ENCODE measurements at places on chromosomes 13 and 19. TPM values are rescaled to one million over a fixed set of nuclear protein-coding genes. Genes with fewer than 3 reads are reported as not detected.

DNA sequence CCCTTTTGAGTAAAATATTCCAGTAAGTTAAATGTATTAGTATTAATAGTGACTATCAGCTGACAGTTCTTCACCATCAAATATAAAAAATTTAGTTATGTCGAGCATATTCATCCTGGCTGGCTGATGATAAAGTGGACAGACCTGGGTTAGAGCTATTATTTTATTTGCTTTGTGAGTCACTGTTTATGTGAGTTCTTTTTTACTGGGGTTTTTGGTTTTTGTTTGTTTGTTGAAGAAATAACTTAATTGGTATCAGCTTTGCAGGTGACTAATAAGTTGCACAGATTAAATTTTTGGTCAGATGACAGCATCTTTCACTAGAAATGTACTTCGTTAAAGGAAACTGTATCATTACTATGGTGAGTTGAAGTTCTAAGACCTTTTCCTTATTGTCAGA lies 224.7 kb downstream of the GGACT start:
- no peak for DNase-seq

DNA sequence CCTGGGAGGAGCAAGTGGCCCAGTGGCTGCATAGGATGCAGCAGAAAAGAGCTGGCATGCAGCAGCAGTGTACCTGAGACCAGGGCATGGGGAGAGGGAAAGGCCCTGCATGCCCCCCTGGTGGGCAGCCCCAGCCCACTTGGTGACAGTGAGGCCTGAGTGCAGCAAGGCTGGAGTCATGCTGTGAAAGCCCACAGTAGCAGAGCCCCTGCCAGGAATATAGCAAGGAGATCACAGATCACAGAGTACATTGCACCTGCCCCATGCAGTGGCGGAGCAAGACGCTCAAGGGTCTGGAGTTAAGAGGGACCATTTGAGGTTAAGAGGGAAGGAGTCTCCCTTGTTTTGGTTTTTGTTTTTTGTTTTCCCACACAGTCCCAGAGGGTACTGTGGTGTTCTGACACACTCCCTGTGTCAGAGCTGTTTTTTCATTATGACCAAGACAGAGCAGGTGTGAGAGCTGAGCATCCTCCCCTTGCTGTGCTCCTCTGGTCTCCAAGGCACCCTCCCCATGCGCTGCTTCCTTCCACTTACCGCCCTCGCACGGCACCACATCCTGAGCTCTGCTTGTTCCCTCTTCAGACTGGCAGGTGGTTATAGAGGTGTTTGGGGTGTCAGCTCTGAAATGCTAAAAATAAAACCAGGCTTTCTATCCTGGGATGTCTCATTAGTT lies 85.0 kb upstream of the UBL3 start:
- peak; percentile 89 for DNase-seq

- DNase-seq: peak; percentile 99
Measured at GRCh38 chr19:13986348-13986904, 19.7 kb downstream of the RFX1 start.

Gene COX7A1
- polyA plus RNA-seq: 20.0 TPM

Gene CD33
- polyA plus RNA-seq: 16.6 TPM

- no peak for DNase-seq
Measured at GRCh38 chr13:98743377-98743776, 9.1 kb downstream of the SLC15A1 start.

GRCh38 chr19:51595190-51596175 lies 24.4 kb downstream of the ZNF175 start:
- no peak for DNase-seq

DNA sequence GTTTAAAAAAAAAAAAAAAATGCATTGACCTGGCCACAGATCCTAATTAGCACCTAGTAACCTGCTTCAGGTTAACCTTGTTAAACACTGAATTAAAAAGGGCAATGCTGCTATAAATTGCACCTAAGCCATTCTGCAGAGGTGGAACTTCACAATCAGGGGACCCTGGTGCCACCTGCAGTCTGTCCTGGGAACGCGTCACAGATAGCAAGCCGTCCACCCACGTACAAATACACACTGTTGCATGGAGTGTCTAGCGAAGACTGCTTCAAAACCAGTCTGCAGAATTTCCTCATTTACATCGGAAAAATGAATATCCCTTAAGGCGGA lies 169.3 kb downstream of the COL4A1 start:
- DNase-seq: no peak

GRCh38 chr19:44626048-44626624 lies 12.8 kb downstream of the IGSF23 start:
- DNase-seq: no peak

GRCh38 chr13:30796631-30797601 lies 61.6 kb downstream of the ALOX5AP start:
- no peak for DNase-seq

- peak; percentile 87 for DNase-seq
Measured at GRCh38 chr19:5961969-5962945, 15.7 kb downstream of the RANBP3 start.

Gene IL11
- polyA plus RNA-seq: 0.04 TPM

Gene ZNF724
- 0.49 TPM for polyA plus RNA-seq

Gene ZNF816
- polyA plus RNA-seq: 4.7 TPM

Gene METTL21C
- polyA plus RNA-seq: not detected

- DNase-seq: no peak
Measured at GRCh38 chr19:10052602-10053360, 33.3 kb upstream of the SHFL start.

Gene BCL2L12
- 36.7 TPM for polyA plus RNA-seq

DNA sequence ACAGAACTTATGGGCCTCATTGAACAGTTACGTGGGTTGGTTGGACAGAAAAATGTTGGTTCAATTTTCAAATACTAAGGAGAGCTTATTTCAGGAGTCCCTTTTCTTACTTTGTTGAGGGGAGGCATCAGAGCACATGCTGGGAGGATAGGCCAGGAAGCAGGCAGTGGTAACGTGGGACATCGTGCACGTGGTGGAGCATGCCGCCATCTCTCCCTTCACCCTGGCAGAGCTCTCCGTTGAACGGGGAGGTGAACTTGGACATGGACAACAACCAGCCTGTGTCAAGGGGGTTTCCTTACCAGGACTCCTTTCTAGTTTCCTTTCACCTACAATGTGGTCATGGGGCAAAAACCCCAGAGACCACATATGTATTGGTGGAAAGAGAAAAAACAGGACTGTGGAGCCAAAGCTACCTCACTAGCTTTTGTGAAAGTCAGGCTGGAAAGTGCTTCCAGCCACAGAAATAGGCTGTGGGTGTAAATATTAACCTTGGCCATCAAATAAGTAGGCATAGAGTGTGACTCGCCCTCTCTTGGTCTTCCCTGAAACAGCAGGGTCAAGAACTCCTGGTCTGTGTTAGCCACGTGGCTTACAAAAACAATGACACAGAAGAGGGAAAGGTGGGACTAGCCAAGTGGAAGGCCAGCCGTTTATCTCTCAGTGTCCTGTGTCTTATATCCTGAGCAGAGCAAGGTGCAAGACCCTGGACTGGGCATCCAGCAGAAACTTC lies 14.4 kb downstream of the MICOS13 start:
- peak; percentile 15 for DNase-seq

DNA sequence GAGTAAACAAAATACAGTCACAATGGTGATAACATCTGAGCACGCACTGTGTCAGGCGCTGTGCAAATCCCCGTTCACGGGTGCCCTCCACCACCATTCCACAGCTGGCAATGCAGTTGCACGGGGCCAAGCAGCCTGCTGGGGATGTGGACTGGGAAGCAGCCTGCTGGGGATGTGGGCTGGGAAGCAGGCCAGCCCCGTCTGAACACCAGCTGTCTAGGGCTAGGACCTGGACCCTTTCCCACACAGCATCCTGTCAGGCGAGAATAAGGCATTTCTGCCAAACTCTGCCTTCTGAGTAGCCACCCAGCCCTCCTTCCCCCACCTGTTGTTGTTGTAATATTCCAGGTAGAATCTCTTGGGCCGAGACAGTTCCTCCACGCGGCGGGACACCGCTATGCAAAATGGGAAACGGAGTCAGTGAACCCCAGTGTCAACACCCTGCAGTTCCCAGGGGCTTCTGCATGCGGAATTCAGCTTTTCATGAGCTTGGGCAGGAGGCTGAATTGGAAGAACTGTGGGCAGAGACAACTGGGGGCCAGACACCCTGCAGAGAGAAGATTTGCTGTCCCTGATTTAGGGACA lies 27.8 kb upstream of the MIER2 start:
- DNase-seq: peak; percentile 40

DNA sequence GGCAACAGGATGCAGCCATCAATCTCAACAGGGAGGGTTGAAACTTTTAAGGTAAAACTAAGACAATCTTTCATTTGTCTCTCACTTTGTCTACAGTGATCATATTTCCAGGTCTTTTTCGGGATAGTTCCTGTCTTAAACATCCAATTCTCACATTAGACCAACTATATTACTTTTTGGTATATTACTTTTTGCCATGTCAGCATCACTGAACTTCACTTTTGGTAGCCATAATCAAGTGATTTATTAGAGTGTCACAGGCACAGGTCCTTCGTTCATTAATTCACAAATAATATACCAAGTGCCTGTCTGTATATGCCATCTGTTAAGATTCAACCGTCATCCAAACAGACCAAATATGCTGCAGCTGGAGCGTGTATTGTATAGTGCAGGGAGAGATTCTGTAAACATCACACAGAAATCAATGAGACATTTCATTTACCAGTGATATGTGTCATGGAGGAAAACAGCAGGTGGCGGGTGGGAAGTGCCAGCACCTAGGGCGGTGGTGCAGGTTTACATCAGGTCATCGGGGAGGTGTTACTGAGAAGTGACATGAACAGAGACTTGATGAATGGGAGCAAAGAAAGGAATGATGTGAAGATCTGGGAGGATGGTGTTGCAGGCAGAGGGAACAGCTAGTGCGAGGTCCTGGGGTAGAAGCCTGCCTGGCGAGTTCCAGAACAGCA lies 24.9 kb downstream of the ARHGEF7 start:
- no peak for DNase-seq

GRCh38 chr13:49517461-49517860 lies 21.7 kb downstream of the PHF11 start:
- no peak for DNase-seq

Gene PINLYP
- 9.6 TPM for polyA plus RNA-seq

DNA sequence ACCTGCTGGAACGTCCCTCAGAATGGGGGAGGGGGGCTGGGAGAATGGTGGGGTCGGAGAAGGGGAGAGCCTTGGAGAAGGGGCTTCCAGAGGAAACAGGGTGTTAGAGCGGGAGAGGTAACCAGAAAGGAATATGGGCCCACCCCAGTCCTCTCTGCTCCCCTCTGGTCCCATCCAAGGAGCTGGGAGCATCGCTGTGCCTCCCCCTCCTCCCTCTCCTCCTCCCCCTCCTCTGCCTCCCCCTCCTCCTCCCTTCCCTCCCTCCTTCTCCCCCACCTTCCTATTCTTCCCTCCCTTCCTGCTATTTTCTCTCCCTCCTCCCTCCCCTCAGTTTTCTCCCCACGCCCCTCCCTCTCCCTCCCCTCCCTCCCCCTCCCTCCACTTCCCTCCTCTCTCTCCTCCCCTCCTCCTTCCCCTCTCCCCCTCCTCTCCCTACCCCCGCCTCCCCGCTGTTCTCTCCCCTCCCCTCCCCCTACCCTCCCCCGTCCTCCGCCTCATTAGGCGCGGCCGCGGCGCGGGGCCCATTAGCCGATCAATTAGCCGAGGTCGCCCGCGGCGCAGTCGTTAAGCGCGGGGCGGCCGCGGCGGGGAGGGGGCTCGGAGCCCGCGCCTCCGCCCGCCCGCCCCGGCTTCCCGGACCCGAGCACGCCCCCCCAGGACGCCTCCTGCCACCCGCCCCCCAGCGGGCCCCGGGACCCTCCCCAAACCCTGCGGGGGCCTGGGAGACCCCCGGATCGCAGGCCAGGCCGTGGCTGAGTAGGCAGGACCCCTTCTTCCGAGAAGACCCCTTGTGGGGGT lies 15.4 kb downstream of the TLE5 start:
- DNase-seq: no peak

DNA sequence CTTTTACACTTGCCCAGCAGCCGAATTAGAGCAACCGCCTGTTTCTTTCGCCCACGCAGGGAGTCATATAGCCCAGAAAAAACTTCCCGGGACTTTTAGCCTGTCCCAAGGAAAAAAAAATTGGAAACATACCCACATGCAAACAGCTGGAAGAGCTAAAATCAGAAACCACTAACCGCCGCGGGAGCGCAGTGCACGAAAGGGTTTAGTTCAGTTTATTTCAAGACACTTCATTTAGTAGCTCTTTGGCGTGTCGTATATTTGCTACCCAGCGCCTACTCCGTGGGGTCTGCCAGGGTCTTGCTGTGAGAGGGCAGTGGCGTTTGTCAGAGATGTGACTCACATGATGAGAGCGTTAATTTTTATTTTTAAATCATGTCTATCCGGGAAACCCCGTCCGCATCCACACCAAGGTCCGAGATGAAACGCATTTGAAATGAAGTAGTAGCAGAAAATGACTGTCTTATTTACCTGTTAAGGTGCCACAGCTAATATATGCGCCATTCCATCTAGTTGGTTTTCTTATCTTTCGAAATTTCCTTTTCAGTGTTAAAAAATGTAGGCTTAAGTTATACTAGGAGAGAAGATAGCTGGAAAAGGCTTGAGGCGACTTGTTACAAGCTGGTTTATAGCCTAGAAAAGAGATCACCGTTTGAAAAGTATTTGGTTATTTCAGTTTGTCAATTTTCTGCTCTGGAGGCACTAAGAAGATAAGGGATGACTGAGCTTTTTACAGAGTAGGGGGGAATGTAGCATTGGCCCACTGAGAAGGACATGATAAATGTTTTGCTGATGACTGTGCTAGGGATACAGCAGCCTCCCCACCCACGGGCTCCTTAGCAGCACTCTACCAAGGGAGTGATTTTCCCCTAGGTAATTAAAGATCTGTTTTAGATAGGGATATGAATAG lies 1.7 kb downstream of the KLF5 start:
- DNase-seq: peak; percentile 74

- DNase-seq: no peak
Measured at GRCh38 chr13:87234981-87235380, 436.2 kb upstream of the SLITRK5 start.

Gene ZNF497
- 0.59 TPM for polyA plus RNA-seq

- no peak for DNase-seq
Measured at GRCh38 chr13:110089815-110090214, 217.1 kb downstream of the COL4A1 start.

DNA sequence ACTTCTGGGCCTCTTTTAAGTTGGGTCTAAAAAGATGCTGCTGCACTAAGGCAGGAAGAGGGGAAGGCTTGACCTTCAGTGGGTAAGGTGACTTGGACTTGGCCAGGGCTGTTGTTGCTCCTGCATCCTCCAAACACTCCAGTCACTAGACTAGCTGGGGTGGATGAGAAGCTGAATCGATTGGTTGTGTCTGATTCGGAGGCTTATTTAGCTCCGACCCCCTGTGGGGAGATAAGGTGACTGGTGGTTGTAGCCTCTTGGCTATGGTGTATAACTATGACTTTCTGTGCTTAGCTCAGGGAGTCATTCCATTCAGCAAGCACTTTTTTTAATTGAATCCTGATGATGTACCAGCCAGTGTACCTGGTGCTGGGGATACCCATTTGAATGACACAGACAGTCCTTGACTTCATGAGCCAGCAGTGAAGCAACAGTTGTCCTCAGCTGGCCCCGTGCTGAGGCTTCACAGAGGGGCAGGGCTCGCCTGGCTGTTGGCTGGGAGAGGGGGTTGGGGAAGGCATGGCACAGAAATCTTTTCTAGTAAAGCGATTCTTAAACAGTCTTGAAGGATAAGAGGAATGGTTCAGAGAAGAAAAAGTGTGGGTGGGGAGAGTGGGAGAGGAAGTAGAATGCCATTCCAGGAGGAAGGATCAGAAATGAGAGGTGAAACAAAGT lies 9.9 kb downstream of the PCDH8 start:
- no peak for DNase-seq

All from spleen (tissue), 13 donors.